ENCODE measurements at places on chromosomes 2 and 18.

GRCh38 chr2:153140498-153140897 is 338.1 kb downstream of the RPRM start:
- no peak for DNase-seq

DNA sequence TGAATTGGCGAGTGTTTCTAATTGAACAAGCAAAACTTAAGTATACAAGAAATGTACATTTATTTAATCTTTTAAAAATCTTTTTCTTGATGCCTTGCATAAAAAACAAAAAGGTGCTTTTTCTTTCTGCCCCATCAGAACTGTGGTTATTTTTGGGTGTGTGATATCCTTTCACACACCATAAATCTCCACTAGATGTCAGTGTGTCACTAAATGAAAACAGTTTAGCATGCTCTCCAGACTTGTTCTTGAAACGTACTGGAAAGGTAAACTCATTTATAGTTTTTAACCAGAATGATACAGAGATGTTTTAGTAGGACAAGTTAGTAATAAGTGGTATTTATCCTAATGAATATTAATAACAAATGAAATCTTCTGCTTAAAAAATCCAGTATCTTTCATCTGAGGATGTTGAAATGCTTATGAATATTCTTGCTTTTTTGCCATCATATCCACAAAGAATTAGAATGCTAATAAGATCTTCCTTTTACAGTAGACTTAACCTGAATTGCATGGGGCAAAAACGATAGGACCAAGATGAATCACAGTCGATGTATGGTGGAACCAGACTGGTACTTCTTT is 96.8 kb downstream of the UBE2E3 start:
- peak; percentile 64 for DNase-seq

DNA sequence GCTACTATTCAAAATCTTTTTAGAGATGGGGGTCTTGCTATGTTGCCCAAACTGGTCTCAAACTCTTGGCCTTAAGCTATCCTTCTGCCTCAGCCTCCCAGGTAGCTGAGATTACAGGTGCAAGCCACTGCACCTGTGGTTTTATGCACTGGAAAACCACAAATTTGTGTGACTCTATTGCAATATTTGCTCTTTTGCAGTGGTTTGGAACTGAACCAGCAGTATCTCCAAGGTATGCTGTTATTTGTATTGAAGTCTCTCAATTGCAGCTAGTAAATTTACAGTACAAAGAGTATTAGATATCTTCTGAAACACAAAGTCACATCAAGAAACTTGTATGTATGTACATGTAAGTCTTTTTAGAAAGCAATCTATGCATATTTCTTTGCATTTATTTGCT is 46.2 kb downstream of the PPP4R1 start:
- DNase-seq = no peak

- peak; percentile 57 for DNase-seq
These were observed 775 bp downstream of the SPRED2 start for GRCh38 chr2:65431421-65432226.

GRCh38 chr18:13578400-13578799 is 148.0 kb downstream of the FAM210A start:
- no peak for DNase-seq

DNA sequence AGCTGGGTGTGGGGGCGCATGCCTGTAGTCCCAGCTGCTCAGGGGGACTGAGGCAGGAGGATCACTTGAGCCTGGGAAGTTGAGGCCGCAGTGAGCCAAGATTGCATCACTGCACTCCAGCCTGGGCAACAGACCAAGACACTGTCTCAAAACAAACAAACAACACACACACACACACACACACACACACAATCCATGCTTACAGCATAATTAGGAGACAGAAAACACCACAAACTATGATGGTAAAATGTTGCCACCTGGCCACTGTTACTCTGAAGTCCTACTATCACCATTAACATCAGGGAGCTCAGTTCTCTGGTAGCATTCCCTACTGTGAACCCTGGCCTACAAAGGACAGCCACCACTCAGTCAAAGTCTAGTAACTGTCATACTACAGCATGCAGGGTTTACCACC is 18.3 kb downstream of the DNPEP start:
- no peak for DNase-seq

DNA sequence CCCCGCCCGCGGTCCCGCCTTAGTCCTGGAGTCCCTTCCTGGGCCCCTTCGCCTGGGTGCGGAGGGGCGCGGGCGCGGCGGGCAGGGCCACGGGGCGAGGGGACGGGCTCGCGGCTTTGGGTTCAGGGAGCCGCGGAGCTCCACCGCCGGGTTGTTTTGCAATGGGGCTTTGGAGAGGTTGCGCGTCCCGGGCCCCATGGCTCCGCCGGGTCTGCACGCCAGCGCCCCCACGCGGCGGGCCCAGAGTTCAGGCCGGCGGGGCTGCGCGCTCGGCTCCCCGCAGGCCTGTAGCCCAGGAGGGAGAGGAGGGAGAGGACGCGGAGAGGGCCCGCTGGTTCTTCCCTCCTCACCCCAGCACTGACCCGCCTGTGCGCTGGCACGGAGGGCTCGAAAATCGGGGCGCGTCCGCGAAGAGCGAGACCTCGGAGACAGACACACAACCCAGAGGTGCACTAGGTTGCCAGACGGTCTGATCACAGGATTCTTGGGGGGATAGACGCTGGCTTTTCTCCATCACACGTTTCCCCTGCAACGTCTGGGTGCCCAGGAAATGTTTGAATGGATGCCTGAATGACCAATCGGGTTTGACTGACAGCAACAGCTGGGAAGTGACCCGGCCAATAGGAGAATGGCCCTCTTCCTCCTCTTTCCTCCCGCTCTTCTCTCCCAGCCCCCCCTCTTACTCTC is 4.9 kb upstream of the SIX2 start:
- DNase-seq = no peak

GRCh38 chr2:234848578-234848977 is 103.2 kb upstream of the SH3BP4 start:
- no peak for DNase-seq

DNA sequence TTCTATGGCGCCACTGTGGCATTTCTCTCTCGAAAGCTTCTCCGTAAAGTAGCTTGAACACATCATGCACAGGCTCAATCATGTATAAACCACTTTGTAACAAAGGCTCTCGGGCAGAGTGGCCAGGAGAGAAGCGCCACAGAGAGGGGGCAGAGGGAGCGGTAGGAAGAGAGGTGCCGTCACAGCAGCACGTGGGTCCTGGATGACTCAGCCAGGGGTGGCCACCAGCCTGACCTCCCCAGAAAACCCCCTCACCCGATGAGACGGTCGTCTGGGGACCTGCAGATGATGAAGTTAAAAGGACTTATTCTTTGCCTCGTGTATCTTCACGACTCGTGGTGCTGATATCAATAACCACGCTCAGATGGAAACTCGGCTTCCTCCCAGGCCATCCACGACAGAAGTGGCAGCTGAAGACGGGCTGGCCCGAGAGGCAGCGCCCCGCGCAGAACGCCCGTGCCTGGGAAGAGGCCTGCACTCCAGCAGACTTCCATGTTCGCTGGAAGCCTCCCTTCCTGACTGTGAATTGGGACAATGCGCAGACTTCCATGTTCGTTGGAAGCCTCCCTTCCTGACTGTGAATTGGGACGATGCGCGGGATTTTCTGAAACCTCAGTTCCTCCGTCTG is 46.4 kb upstream of the MTCL1 start:
- DNase-seq = no peak

Measured in naive thymus-derived CD4-positive, alpha-beta T cell (primary cell).